ENCODE measurements at places on chromosomes 2 and 18.

- no peak for DNase-seq
Observed at GRCh38 chr2:221377066-221377465, 195.0 kb downstream of the EPHA4 start.

GRCh38 chr2:144693179-144693578 lies 173.3 kb upstream of the ZEB2 start:
- no peak for DNase-seq

GRCh38 chr18:12283256-12283655 lies 24.8 kb upstream of the TUBB6 start:
- peak; percentile 26 for DNase-seq

DNA sequence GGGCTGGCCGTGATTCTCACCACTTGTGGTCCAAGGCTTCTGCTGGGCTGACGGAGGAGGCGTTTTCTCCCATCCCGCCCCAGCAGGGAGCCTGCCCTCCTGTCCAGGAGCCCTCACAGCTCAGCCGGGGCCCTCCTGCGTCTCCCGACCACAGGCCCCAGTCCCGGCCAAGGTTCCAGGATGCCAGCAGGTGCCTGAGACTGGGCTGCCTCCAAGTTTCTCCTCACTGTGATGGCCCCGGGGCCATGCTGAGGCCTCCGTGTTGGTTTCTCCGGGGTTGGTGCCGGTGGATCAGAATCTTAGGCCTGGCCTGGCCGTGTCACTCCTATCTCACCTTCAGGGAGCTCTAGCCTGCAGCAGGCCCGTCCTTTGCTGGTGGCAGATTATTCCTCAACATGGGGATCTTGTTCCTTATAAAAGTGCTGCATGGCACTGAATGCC lies 5.9 kb downstream of the KCNG2 start:
- no peak for DNase-seq

DNA sequence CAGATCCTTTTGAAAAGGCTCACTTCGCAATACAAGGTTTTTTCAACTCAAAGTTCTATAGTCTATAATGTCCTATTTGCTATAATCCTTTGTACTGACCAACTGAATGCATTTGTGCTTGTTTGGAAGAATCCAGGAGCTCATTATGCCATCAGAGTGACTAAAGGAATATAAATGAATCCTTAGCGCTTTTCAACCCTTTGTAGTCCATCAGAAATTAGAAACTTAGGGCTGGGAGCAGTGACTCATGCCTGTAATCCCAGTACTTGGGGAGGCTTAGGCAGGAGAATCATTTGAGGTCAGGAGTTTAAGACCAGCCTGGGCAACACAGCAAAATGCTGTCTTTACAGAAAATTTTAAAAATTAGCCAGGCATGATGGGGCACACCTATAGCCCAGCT lies 330.2 kb upstream of the CHAC2 start:
- DNase-seq: no peak

DNA sequence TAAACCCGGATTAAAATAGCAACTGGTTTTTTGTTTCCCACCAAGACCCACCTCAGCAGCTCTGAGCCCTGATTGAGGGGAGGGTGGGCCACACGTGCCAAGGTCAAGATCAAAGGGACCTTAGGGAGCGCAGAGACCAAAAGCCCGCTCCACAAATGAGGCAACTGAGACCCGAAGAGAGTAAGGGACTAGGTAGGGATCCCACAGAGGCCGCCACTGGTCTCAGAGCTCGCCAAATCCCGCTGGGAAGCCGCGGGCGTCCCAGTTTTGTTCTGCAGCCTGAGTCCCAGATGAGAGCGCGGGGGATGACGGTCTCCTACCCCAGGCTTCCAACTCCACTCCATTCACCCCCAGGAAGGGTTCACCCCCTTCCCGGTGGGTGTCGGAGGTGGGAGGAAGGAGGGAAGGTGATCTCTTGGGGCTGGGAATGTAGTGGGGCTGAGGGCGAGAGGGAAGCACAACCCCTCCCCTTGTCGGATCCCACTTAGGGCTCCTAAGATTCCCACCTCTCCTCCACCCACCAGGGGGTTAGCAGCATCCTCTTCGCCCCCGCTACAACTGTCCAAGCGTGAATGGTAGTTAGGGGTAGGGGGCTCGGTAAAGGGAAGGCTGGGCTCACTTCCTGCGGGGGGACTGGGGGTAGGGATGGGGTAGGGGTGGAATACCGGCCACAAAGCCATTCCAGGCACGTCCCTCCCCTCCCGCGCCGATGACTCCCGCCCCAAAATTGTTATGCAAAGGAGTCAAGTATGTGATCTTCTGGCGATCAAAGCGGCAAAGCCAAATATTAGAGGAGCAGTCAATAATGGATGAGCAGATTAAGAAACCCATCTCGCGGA lies 7.3 kb upstream of the EN1 start:
- DNase-seq: no peak

GRCh38 chr18:57029761-57030160 lies 117.1 kb upstream of the BOD1L2 start:
- DNase-seq: peak; percentile 45

DNA sequence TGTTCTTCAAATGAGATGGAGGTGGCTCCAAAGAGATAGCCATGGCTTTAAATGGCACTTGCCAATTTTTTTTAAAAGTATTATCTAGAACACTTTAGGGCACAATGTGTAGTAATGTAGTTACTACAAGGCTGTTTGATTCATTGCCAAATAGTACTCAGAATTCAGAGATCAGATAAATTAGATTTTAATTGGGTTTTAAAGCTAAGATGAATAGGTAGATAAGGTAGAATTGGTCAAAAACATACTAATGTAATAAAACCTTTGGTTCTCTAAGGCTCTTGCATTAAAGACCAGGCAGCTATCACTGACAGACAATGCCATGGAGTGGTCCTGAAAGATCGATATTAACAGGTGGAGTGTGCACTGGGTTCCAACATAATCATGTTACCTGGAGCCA lies 365.9 kb downstream of the LRRTM1 start:
- DNase-seq: no peak

- DNase-seq: no peak
Observed at GRCh38 chr2:239600650-239601049, 199.8 kb upstream of the HDAC4 start.

DNA sequence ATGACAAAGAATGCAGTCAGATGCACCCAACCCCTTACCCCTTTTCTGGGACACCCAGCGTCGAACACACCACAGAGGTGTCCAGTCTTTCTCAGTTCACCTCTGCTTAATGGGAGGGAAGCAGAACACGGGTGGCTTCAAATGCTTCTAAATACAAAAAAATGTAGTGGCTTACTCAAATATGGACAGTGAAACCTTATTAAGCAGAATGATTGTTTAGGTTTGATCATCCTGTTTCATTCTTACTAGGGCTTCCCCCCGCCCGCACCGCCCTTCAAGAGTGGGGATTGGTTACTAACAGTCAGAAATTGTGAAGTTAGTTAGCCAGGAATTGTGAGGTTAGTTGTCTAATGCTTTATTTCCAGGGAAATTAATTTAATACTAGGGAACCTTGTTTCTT lies 21.6 kb downstream of the ATG16L1 start:
- DNase-seq: no peak

DNA sequence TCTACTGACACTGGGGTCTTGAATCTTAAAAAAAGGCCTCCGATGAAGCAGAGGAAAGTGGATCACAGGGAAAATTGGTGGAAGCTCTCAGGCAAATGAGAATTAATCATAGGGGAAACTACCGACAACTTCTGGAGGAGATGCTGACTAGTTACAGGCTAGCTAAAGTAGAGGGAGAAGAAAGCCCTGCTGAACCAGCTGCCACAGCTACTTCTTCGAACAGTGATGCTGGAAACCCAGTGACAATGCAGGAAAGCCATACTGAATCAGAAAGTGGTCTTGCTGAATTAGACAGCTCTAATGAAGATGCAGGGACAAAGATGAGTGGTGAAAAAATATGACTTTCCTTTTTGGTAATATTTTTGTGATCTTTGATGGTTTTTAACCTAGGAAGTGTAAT lies 44.9 kb upstream of the SLC3A1 start:
- no peak for DNase-seq

GRCh38 chr2:64582774-64583340 lies 58.7 kb downstream of the AFTPH start:
- no peak for DNase-seq

GRCh38 chr18:6270771-6271216 lies 143.9 kb downstream of the L3MBTL4 start:
- no peak for DNase-seq

DNA sequence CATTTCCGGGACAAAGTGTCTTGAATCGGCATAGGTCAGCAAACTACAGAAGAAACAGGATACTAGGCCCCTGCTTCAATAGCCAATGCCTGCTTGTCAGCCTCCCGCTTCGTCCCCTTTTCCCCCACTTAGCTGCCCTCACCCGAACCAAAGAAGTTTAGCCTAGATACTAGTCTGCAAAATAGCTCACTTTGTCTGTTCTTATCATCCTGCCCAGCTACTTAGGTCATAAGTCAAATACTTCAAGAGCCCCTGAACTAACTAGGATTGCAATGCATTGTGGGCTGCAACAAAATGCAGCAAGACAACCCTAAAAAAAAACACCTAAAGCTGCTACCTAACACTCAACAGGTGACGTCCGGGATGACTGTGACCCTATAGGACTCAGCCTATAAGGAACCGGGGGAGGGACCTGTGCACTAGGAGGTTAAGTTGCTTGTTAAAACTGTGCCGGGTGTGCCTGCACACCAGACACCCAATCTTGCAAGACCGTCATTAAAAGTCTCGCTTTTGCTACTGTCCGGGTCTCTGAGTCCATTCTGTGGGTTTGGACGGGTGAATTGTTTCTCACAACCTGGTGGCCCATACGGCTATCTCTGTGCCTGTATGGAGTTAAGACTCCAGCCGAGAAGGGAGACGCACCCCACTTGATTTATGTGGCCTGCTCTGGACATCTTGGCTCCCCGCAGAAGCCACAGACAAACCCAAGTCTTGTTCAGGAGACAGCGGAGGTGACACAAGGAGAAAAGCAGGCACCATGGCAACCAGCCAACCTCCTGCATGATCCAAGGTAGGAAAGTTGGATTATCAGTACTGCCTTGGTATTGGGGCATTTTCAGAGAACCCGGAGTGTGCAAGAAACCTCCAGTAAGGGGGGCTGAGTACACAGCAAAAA lies 105.9 kb downstream of the HIBCH start:
- no peak for DNase-seq

- DNase-seq: no peak
Observed at GRCh38 chr2:69616755-69617154, 26.8 kb downstream of the AAK1 start.

- DNase-seq: no peak
Observed at GRCh38 chr2:220894069-220894468, 678.0 kb downstream of the EPHA4 start.

DNA sequence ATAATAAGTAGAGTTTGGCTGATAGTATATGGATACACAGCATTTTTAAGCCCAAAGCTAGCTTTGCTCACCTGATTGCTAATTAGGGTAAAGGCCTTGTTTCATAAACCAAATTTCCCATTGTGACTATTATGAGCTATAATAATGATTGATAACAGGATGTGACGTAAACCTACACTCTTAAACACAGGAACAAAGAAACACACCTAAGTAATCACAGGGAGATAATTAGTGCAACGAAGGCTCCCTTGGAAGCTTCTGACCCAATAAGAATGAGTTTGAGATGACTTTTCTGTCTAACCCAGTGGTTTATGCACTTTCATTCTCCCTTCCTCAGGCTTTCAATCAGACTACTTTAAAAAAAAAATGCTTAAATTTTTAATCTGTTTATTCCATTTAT lies 683.2 kb downstream of the SATB2 start:
- no peak for DNase-seq

- DNase-seq: peak; percentile 37
Observed at GRCh38 chr2:172674034-172674967, 61.3 kb upstream of the RAPGEF4 start.

- DNase-seq: no peak
Observed at GRCh38 chr2:183946193-183946592, 652.1 kb upstream of the ZNF804A start.

DNA sequence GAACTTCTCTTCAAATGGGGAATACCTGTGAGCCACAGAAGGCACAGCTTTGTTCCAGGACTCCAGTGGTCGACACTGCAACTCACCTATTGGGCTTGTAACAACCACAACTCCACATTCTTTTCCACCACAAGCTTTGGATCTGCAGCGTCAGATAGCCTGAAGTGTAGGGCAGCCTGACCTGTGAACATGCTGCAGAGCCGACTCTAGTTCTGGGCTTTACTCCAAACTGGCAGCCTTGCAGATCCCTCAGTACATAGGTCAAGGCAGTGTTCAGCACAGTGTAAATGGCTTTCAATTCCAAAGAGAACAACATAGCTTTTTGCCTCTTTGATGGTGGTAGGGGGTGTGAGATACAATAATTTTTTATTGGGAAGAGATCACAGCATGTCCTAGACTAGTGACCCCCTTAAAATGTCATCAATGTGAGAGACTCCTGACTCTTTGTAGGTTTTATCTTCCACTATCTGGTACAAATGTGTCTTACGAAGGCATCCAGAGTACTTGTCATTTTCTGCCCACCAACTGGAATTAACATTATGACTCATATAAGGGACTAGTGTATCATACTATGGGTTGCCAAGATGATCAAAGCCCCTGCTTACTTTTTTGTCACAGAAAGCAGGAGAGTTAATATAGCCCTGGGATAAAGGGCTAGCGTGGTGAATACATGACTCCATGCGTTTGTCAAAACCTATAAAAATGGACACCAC lies 149.8 kb downstream of the COPS8 start:
- DNase-seq: no peak

DNA sequence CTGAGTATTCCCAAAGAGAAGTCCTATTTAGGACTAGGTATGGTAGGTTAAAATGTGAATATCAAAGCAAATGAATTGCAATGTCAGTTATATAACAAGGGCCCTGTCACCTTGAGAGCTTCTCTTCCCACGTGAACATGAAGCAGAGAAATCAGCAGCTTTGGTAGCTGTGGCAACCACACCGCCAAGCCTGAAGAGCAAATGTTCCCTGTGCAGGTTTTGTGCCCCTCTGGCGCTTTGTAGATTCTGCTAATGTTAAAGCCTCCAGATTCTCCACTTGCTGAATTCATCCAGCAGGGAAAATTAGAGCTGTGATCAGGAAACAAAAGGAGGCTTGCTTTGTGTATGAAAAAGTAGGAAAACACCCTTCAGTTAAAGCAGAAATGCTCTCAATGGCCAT lies 322.6 kb downstream of the RBM43 start:
- DNase-seq: no peak

- no peak for DNase-seq
Observed at GRCh38 chr18:41058351-41059125, 896.5 kb upstream of the PIK3C3 start.

- no peak for DNase-seq
Observed at GRCh38 chr18:61992923-61993322, 100.1 kb upstream of the RNF152 start.

Measured in hematopoietic multipotent progenitor cell treated with erythropoietin and hydrocortisone succinate and interleukin-3 and kit ligand, for 8 days (in vitro differentiated cells).